ENCODE measurements at places on chromosomes 7 and 10.

DNA sequence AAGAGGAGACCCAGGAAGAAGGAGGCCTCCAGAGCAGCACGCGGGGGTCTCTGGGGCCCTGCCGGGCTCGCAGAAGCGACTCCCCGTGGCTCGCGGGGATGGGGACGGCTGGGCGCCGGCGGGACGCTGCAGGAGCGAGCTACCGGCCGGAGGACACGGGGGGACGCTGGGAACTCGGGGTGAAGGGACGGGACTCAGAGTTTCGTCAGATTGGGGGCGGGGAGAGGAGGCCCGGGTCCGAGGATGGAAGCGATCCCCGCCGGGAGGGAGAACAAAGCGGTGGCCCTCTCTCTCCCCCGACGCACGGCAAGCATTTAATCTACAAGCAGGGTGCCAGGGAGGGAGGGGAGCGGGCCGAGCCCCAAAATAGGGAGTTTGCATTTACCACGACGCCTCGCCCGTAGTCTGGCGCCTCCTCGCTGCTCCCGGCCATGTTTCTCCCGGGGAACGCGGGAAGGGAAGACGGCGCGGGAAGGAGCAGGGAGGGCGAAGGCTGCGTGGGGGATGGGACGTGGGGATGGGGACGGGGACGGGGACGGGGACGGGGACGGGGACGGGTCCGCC lies at the start of gene PRTFDC1:
Gene PRTFDC1, minus strand, starts transcription at position 464 of the 564 bp plus-strand sequence. Its CDS starts 31 bp downstream, at position 433.
- DNase-seq, result no peak

DNA sequence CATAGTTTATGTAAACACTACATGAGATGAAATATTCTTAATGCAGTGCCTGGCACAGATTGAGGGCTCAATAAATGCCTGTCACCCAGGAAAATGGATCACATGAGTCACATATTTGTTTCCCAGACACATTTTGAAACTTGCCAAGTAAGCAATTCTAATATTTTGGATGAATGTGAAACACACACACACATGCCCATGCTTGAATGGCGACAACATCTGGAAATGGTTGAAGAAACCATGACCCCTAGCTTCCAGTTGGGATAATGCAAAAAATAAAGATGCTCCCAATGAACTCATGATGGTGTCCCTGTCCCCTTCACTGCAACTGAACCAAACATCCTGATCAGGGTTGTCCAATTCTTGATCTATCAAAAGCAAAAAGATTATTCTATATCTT lies 797.3 kb downstream of the XPNPEP1 start:
- DNase-seq, result no peak

GRCh38 chr7:72249106-72249505 lies 163.0 kb downstream of the CALN1 start:
- DNase-seq, result no peak

DNA sequence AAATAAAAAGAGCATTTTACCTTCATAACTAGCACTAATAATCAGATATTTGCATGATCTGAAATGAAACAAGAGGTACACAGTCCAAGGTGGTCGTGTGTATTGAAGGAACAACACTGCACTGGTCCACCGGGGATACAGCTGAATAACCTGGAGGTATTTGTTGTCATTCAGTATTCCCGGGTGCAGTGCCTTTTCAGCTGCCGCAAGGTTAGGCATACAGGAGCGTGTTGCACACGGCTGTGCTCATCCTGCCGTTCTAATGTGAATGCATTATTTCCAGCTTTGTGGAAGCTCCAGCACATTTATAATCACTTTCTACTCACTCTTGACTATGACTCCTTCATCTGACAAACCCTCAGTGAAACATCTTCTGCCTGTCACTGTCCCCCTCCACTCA lies 377.8 kb downstream of the GFRA1 start:
- DNase-seq, result no peak

DNA sequence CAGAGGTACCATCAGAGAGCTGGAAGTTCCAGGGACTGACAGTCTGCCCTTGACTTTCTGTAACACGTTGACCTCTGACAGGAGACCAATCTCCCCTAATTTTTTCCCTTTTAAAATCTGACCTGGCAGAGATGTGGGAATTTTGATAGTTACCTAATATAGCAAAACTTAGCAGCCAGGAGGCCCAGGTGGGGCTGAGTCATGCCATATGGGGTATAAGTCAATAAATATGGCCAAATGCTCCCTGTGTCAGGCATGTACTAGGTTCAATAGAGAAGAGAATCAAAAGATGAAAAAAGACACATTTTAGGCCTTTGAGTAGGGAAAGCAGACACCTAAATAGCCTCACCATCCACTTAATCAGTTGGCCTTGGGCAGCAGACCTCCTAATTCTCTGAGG lies 6.1 kb upstream of the GRK5 start:
- DNase-seq, result no peak

- DNase-seq, result no peak
These were observed 140.1 kb downstream of the PLXNA4 start for GRCh38 chr7:132436121-132436520.

GRCh38 chr10:128029731-128030369 lies 96.4 kb downstream of the MKI67 start:
- DNase-seq, result no peak

DNA sequence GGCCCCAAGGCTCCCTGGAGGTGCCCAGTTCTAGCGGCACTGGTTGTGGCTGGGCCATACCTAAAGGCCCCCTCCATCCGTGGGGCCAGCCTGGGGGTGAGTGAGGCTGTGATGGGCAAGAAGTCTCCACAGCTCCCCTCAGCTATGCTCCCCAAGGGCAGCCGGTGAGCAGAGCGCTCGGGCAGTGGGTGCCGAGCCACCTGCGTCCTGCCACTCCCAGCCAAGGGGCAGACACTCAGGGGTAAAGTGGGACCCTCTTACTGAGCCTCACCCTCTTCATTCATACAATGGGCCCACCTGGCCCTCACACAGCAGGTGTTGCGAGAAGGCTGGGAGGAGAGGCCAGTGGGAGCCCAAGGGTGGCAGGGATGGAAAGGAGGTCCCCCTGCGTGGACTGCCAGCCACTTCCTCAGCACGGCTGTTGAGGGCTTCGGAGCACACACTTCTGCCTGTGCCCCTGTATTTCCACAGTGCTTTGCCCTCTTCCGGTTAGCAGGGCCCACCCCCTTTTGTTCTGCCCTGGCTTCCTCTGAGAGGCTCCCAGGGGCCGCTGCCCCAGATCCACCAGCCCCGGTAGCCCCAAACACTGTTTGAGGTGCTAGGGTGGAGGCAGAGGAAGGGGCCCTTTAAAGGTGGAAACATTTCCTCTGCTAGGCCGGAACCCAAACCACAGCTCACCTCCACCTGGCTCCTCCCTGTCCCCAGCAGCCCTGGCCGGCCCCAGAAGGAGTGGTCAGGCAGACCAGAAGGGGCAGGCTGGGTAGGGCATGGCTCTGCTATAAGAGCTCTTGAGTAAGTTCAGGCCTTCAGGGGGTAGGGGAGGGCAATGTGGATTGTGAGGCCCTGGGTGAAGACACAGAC lies 16.4 kb upstream of the C10orf105 start:
- DNase-seq, result no peak

DNA sequence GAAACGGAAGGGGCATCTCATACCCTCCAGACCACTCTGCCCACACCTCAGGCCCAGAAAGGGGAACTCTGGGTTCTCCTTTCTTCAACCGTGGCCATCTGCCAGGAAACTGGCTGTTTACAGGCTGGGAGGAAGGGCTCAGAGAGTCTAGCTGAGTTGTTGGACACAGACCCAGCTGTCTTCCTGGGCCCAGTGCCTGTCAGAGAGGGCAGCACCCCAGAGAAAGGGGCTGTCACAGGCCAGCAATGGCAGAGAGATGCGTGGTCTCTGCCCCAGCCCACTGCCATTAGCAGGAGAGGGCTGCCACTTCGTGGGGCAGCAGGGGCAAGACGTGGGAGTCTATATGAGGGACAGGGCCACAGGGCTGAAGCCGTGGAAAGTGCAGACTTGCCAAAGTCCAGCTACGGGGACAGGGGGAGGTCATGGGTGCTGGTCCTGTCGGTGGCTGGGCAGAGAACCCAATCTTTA lies 11.0 kb downstream of the GRID1 start:
- DNase-seq, result no peak

- DNase-seq, result no peak
These were observed 141.0 kb downstream of the C1GALT1 start for GRCh38 chr7:7323352-7323751.

GRCh38 chr7:81161451-81162075 lies 242.7 kb upstream of the SEMA3C start:
- DNase-seq, result no peak

Data from stimulated activated CD8-positive, alpha-beta memory T cell treated with anti-CD3 and anti-CD28 coated beads, Interleukin-15, amount 100 ng/mL, for 48 hours (primary cell).